ENCODE measurements at places on chromosomes 1 and 21.

GRCh38 chr1:206049293-206049692, 3.7 kb upstream of the RHEX start:
- DNase-seq: no peak

GRCh38 chr21:36735724-36736320, 36.9 kb downstream of the SIM2 start:
- DNase-seq: no peak

DNA sequence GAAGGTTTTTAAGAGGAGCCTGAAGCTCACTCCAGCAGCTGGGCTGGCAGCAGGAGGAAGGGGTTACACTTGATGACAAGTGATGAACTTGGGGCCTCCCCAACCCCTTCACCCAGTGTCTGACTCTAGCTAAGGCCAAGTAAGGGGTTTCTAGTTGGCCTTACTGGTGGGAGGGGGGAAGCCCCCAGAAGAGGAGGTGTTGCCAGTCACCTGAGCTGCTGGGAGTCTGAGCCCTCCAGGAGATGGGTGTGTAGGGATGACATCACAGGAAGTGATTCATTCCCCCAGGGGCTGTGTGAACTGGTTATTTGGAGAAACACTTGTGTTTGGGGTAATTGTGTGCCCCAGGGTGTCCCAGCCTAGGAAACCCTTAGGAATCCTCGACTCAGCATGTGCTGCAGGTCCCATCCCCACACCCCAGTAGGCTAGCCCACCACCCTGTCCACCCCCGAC, 3.1 kb downstream of the PADI1 start:
- peak; percentile 92 for DNase-seq

GRCh38 chr1:57204942-57205787, 218.7 kb downstream of the DAB1 start:
- DNase-seq: no peak

- DNase-seq: no peak
Observed at GRCh38 chr21:33022828-33023573, 2.7 kb upstream of the OLIG2 start.

GRCh38 chr21:37717534-37717933, 198.7 kb downstream of the KCNJ6 start:
- DNase-seq: no peak

- DNase-seq: no peak
Observed at GRCh38 chr1:942864-943533, 16.1 kb downstream of the NOC2L start.

- no peak for DNase-seq
Observed at GRCh38 chr1:61638911-61639605, 85.9 kb downstream of the TM2D1 start.

- DNase-seq: no peak
Observed at GRCh38 chr1:189782295-189782694, 695.4 kb downstream of the BRINP3 start.

- DNase-seq: no peak
Observed at GRCh38 chr21:19350286-19350685, 946.7 kb upstream of the TMPRSS15 start.

DNA sequence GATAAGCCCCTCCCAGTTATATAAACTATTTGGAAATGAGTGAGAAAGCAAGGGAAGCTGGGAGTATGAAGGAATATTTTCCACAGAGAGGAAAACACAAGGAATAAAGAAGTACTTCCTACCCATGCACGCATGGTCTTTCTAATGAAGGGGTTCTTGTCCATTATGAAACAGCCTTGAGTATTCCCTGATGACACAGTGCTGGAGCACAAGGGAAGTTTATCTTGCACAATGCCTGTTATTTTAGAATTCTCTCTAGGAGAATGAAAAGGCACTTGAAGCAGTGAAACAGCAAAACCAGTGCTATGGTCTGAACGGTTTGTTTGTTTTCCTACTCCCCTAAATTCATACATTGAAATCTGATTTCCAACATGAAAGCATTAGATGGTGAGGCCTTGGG, 38.6 kb upstream of the ADAMTS1 start:
- no peak for DNase-seq

- DNase-seq: no peak
Observed at GRCh38 chr21:29546071-29546470, 247.3 kb downstream of the BACH1 start.

All from mammary epithelial cell (primary cell).